ENCODE measurements at places on chromosomes 5 and 9. TPM values are rescaled to one million over a fixed set of nuclear protein-coding genes. Genes with fewer than 3 reads are reported as not detected.

Gene KCNV2
- total RNA-seq, result not detected

Gene DMRTA1
- under 0.01 TPM for total RNA-seq

Gene NUTM2G
- total RNA-seq, result not detected

Gene SPINK1
- total RNA-seq, result not detected

Gene SLC6A18
- total RNA-seq, result not detected

Gene ROR2
- 24.1 TPM for total RNA-seq

Gene CTXN3
- total RNA-seq, result not detected

Gene HTR4
- not detected for total RNA-seq

Gene FGD3
- not detected for total RNA-seq

Gene LURAP1L
- 2.8 TPM for total RNA-seq

Gene CAMK4
- 5.2 TPM for total RNA-seq

Gene PCDHGA7
- 0.89 TPM for total RNA-seq

Gene ZNF366
- not detected for total RNA-seq

Gene PLPPR1
- total RNA-seq, result not detected

Gene WDR38
- total RNA-seq, result not detected

Gene LMX1B
- not detected for total RNA-seq

Gene DEPDC1B
- total RNA-seq, result 11.9 TPM

Gene ADCY2
- total RNA-seq, result not detected

Gene RFX3
- total RNA-seq, result 0.58 TPM

Gene ERAP2
- 8.0 TPM for total RNA-seq

Gene PCDHB8
- total RNA-seq, result not detected

Gene INVS
- total RNA-seq, result 9.5 TPM

Gene PCDHA11
- not detected for total RNA-seq

Gene PNPLA7
- under 0.01 TPM for total RNA-seq

Gene ARSI
- total RNA-seq, result 1.2 TPM

Gene IL5
- not detected for total RNA-seq

Gene CATSPER3
- total RNA-seq, result under 0.01 TPM

All from myometrial cell (primary cell).